NCI-H510A treated with DMSO at 0.1 percent for 48 hours (cell line): ENCODE measurements at places on chromosomes 12 and 14.

- no peak for DNase-seq
Measured at GRCh38 chr12:58803908-58804307, 116.4 kb downstream of the LRIG3 start.

- DNase-seq, result no peak
Measured at GRCh38 chr12:89059056-89059455, 293.2 kb downstream of the DUSP6 start.

DNA sequence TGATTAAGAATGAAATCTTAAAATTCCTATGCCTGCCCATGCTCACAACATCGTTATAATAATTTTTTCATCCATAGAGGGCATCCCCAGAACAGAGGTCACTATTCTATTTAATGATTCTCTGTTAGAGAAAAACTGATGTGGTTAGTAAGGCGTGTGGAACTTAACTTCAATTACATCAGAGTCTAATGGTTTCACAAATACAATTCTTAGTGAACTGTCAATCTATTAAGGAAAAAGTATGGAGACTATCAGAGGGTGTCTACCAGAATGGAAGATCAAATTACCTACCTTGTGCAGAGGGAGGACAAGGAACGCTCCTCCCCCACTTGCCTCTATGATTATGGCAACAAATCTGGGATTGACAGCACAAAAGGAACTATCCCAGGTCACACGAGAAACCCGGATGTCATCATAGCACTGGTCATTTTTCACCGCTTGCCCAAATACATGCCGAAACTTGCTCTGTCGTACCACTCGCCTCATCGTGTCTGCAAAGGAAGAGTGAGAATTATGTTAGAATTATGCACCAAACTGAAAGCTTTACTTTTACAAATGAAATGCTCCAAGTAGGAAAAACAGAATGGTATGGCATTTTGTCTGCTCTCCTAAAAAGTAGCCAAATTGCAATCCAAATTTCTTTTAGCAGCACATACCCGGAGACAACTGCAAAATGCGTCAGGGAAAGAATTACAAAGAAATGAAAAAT, 30.3 kb downstream of the CORO1C start:
- DNase-seq, result peak; percentile 89

GRCh38 chr12:116926283-116927243, 15.8 kb downstream of the FBXW8 start:
- DNase-seq, result no peak

DNA sequence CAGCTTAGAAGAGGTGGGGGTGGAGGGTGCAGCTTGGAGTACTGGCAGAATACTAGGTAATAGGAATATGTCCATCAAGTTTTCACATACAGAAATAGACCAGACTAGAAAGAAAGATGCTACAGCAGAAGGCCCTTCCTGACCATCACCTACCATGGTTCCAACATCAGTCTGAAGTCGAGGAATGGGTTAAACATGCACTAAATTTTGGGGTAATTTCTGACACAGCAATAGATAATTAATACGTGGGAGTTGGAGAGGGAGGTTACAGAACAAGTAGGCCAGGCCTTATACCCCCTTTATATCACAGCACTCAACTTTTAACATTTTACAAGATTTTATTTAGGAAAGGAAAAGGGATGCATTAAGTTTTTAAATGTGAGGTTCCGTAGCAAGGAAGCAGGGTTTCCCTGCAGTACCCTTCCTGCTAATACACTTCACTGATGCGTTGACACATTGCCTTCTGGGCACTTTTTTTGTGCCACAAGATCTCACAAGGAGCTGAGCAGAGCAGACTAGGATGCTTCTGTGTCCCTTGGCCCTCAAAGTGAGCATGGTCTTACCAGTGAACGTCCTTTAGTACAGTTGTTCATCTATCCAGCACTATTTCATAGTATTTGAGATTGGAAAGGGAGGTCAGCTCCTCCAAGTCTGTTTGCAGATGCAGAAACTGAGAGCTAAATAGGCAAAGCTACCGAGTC, 50.8 kb downstream of the EID3 start:
- no peak for DNase-seq

DNA sequence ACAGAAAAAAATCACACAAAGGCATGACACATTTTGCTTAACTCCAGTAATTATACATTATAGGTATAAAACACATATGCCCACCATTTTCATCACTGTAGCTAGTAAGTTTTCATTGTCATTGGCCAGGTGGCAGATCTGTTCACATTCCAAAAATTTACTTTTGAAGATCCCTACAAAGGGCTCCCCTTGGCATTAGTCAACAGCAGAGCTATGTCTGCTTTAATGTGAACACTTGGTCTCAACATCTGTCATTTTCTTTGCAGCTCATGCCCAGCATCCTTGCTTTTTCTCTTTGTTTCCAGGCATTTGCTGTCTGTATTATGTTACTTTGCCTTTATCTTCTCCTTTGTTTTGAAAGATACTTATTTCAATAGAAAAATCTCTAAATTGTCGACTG, 519.1 kb upstream of the FOXG1 start:
- no peak for DNase-seq

DNA sequence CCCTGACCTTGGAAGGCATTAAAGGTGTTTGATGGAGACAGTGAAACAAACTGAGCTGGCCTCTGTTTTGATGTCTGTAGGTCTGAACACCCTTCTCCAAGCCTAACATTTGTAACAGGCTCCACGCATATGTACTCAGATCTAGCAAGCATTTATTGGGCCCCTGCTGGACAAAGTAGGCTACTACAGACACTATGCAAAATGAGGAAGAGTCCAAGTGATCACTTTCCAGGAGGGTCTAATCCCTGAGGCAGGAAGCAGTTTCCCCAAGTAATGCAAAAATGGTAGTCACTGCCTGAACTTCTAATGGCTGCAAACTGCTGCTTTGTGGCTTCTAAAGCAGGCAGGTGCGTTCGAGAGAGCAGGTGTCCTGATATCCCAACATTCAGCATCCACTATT, 405.8 kb downstream of the MED13L start:
- peak; percentile 97 for DNase-seq

DNA sequence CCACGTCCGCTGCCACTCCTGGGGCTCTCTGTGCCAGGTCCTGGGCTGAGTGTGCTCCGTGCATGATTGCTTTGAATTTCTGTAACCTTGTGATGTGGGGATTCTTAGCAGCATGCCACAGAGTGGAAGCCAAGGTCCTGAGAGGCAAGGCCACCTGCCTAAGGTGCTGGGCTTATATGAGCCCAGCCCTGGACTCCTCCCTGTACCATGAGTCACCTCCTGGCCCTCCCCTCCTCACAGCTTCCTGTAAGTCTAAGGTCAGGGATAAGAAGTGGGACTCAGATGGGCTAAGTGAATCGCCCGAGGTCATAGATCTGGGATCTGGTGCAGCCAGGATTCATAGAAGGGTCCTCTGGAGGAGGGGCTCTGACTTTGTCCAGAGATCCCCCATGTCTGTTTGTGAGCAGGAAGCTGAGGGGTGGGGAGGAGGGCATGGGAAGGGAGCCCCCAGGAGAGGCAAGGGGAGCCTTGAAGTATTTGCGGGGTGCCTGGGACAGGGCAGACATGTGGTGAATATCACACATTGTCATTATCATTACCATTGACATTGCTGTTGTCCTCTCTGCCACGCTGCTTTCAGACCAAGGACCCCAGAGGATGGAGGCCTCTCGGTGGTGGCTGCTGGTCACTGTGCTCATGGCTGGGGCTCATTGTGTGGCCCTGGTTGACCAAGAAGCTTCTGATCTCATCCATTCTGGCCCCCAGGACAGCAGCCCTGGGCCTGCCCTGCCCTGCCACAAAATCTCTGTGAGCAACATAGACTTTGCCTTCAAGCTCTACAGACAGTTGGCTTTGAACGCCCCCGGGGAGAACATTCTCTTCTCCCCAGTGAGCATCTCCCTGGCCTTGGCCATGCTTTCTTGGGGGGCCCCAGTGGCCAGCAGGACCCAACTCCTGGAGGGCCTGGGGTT, 28.8 kb downstream of the SERPINA3 start:
- no peak for DNase-seq

- no peak for DNase-seq
Measured at GRCh38 chr14:65517635-65518542, 105.4 kb downstream of the FUT8 start.

- no peak for DNase-seq
Measured at GRCh38 chr14:70917633-70918032, 10.4 kb downstream of the PCNX1 start.

DNA sequence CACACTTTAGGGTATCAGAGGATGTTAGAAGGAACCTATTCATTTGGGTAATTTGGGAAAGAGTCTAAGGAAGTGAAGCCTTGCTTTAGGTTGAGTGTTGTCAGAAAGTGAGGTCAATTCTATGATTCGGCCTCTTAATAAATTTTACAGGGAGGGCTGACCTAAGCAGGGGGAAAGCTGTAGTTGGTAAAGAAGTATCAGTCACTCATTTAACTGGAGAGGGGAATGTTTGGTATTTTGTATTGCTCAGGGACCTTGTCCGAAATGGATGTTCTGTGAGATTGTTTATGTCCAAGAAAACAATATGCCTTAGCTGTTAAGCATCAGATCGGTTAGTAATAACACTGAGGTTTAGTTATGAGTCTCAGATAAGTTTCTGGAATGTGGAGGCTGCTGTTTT, 7.3 kb downstream of the CAND1 start:
- DNase-seq, result no peak

- DNase-seq, result no peak
Measured at GRCh38 chr12:29782871-29783772, 620 bp downstream of the TMTC1 start.

DNA sequence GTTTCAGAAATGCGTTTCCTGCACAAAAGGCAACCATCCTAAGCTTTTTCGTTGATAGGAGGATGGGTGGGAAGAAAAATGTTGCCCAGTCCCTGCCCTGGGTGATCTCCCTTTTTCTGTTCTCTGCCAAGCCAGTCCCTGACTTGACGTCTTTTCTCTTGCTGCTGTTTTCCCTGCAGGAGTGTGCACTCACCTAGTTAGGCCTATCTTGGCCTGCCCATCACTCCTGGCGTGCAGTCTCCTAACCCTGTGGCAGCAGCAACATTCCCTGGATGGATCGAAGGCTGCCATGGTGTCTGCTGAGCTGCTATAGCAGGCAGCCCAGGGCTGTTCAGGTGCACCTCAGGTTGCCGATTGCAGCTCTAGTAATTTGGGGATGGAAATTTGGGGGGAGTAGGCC, 1.2 kb downstream of the UNC119B start:
- DNase-seq, result peak; percentile 13

- DNase-seq, result no peak
Measured at GRCh38 chr14:94738751-94739150, 31.2 kb downstream of the GSC start.

- DNase-seq, result peak; percentile 23
Measured at GRCh38 chr12:6827982-6828780, at the start of gene P3H3. Gene P3H3, plus strand, starts transcription at chr12:6828407. Its CDS starts 34 bp downstream, at chr12:6828441.
